ENCODE measurements at places on chromosomes 6 and 20.
A peak's percentile ranks its signal among the peaks of the same experiment; 100 is the strongest.

DNA sequence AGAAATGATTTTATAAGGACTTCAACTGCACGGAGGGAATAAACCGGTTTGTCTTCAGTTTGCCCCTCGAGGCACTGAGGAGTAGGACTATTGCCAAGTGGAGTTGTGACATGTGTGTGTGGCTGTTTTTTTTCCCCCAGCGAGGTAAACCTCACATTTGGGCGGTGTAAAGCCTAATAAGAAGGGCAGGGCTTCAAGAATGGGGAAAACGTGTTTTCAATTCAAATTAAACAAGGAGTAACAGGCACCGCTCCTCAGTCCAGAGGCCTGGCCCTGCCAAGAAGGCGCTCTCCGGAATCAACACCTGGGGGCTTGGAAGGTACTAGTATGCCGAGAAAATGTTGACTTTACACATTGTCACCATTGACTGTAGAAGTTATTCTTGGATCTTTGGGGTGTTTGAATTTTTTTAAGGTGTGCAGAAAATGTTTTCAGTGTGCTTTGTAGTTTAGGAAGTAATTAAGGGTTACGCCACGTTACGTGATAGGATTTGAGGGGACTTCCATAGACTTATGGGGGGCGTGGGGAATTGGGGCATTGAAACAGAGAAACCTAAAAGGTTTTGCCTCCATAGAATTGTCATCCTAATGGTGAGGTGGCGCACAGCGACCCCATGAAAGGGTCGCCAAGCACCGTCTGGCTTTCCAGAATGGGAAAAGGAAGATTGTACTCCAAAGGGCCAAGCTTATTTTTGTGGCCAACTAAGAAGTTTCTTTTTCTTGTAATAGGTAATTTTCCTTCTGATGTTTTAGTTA is 791 bp downstream of the ADGRG6 start:
- DNase-seq: no peak

DNA sequence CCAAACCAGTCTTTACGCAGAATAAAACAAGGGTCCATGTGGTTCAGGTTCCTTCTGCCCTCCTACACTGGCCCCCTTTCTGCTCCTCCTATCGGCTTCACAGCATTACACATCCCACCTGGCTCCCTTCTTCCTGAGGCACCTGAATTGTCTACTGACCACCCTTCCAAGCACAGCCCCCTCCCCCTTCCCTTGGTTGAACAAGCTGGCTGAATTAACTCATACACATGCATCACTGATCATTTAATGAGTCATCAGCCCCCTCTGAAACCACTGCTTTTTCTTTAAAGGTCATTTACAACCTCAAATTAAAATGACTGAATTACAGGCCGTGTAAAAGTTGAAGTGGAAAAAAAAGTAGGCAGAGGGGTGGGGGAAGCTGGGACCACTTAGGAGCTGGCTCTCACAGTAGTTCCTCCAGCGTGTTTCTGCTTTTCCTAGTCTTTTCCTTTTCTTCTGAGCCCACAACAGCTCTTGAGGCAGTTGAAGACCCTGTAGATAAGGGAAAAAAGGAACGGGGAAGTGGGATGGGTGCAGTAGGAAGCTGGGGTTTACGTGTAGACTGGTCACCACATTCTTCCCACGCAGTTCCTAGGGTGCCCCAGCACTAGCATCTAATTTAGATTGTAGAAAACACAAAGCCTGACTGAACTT is 67.6 kb downstream of the FYN start:
- DNase-seq: peak; percentile 95

DNA sequence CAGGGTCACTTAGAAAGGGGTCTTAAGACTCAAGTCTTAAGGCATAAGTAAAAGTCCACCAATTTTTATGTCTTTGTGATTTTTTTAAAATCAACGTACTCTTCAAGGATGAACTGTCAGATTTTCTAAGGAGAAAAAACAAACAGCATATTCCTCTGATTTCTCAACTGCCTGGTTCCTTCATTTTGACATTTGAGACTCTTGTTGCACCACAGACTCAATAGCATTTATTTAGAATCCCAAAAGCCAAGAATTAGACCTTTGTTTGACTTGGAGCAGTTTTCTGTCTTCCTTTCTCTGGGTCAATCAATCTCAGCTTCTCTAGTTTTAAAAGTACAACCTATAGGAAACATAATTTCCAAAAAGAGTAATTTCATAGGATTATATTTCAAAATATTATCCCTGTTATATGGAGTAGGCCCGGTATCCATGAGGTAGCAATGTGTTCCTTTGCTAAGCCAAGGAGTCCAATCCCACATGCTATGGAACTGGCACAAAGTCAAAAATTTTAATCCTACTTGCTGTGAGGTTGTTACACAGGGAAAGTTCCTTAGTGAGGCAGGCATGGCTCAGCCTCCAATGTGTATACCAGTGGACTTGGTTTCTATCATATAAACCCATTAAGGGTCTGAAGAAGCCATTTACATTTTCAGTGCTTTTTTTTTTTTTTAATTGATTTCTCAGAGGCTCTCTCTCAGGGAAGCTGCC is 405.7 kb downstream of the KIF16B start:
- no peak for DNase-seq

GRCh38 chr20:53502820-53503219 is 90.8 kb downstream of the ZNF217 start:
- no peak for DNase-seq

DNA sequence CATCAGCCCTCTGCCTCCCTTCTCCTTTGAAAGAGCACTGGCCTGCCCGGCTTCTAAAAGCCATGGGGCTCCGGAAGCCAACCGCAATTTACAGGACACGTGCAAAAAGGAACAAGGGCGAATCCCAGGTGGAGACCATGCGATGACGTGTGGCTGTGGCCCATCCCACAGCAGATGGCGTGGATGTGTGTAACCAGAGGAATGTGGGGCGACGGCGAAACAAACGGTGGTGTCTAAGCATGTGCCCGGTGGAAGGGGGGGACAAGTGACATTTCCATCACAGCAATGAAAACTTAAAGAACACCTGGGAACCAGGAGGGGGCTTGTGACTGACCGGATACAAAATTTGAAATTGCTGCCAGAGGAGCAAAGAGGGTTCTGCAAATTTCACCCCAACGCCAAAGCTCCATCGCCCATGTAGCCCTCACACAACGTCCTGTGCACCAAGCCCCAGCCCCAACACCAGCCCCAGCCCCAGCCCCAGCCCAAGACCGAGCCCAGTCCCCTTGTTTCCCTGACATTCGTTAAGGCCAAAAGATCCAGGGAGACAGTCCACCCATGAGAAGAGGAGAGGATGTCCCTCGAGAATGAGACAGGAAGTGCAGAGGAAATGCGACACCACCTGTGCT is 159.7 kb upstream of the ZNF337 start:
- DNase-seq: no peak

DNA sequence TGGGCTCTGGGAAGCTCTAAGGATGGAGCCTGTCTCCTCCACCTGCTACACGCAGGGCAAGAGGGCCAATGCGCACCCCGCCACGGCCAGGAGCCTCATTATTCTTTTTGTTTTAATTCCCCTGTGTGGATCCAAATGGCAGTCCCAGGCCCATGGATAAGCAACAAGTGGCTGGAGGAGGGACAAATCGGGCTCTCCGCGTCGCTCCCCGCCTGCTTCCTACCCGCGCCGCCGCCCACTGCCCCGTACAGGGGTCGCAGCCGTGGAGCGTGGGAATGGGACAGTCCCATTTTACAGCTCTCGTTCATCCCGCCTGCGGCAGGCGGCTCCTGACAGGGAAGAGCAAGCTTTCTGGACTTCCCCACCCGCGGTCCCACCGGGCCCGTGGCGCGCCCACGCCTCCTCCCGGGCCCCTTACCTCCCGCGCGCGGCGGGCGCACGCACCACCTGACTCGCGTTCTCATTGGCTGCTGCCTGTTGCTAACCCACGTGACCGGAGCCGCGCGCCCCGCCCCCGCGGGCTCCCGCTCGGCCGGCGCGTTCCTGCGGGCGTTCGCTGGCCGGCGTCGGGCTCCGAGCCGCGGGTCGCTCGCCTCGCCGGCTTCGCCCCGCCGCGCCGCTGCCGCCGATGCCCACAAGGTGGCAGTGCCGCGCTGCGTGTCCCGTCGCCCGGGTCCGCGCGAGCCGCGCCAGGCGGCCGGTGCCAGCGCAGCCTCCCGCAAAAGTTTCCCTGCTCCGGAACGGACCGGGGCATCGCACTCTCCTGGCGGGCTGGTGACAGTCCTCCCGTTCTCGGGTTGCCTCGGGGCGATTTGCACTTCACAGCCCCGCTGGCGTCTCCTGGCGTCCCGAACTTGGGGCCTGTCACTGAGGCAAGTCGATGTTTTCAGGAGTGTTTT is 93.3 kb downstream of the CD83 start:
- peak; percentile 63 for DNase-seq

- DNase-seq: no peak
Measured at GRCh38 chr6:82251942-82252341, 4.4 kb upstream of the IBTK start.

DNA sequence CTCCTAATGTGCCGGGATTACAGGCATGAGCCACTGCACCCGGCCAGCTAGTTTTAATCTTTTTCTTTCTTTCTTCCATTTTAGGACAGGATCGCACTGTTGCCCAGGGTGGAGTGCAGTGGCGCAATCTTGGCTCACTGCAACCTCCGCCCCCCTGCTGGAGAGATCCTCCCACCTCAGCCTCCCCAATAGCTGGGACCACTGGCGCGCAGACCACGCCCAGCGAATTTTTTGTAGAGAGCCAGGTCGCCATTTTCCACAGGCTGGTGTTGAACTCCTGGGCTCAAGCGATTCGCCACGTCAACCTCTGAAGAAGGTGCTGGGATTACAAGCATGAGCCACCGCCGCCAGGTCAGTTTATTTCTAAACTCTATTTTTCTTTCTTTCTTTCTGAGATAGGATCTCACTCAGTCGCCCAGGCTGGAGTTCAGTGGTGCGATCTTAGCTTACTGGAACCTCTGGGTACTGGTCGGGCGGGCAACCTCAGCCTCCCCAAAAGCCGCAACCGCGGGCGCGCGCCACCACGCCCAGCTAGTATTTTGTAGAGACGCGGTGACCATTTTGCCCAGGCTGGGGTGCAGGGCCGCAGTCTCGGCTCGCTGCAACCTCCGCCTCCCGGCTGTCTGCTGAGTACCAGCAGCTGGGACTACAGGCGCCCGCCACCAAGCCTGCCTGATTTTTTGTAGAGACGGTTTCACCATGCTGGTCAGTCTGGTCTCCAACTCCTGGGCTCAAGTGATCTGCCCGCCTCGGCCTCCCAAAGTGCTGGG is 20.0 kb upstream of the LIN28B start:
- no peak for DNase-seq

DNA sequence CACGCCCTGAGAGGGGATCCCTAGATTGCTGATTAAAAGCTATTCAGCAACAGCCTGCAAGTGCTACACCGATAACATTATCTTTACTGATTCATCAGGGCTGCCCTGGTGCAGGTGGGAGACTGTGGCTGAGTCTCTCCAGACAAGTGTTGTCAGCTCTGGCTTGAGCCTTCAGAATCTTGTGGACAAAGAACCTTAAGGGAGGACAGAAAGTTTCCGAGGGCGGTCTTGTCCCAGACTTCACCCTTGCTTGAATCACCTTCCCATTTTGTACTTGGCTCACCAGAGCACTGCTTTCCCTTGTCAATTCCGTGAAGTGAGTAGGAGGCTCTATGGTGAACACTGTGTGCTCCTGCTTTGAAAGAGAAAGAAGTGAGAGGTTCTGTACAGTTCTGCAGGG is 88.6 kb upstream of the PCSK2 start:
- no peak for DNase-seq

GRCh38 chr20:24656391-24656790 is 187.0 kb downstream of the SYNDIG1 start:
- no peak for DNase-seq

DNA sequence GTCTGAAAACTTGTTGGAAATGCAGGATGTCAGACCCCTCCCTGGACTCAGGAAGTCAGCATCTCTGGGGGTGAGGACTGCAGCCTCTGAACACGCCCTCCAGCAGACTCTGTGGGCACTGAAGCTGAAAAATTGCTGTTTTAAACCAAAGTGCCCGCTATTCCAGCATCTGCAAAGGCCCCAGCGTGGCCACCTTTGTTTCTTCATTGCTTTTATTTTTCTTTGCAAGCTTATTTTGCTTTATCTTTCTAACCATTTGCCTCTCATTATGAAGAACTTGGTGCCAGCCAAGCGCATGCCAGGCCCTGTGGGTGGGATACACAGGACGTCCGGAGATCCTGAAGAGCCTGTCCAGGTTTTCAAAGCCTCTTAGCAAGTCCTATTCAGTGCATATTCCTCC is 203.9 kb upstream of the CST7 start:
- no peak for DNase-seq

Data from astrocyte of the cerebellum (primary cell).